Amniotic stem cell (primary cell): ENCODE measurements at places on chromosomes 13 and 19.

- peak; percentile 96 for DNase-seq
Measured at GRCh38 chr19:29662604-29663404, 2.5 kb upstream of the PLEKHF1 start.

DNA sequence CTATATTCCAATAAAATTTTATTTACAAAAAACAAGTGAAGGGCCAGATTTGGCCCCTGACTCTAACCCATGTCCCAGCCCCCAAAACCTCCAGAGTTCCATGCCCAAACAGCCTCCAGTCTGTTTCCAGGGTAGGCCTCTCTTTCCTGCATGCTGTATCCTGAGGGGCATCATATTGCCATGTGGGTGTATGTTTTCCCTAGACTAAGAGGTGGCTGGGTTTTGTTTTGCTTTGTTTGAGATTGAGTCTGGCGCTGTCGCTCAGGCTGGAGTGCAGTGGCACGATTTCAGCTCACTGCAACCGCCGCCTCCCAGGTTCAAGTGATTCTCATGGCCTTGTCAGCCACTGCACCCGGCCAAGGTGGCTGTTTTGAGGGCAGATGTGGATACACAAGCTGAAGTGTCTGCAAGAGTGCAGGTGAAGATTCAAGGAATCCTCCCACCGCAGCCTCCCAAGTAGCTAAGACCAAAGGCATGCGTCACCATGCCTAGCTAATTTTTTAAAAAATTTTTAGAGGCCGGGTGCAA lies 23.6 kb upstream of the LSM14A start:
- DNase-seq, result no peak

DNA sequence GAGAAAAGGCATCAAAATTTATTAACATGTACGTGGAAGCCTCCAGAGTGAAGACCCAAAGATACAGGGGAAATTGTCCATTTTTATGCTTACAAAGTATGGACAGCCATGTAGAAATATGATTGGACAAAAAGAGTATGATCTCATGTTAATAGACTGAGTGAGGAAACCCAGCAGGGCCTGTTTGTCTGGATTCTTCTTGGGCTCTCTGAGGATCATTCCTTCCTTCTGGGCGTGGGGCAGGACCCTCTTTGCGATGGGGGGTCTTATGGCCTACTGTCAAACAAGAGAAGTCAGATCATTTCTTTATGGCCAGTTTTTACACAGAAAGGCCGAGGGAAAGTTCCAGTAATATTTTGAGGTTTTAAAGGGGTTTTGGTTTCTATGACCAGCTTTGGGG lies 110.8 kb downstream of the ESD start:
- DNase-seq, result no peak

GRCh38 chr13:47757466-47758080 lies 243.5 kb downstream of the SUCLA2 start:
- DNase-seq, result no peak

GRCh38 chr19:39139305-39139874 lies 13.8 kb downstream of the PAK4 start:
- DNase-seq, result no peak

DNA sequence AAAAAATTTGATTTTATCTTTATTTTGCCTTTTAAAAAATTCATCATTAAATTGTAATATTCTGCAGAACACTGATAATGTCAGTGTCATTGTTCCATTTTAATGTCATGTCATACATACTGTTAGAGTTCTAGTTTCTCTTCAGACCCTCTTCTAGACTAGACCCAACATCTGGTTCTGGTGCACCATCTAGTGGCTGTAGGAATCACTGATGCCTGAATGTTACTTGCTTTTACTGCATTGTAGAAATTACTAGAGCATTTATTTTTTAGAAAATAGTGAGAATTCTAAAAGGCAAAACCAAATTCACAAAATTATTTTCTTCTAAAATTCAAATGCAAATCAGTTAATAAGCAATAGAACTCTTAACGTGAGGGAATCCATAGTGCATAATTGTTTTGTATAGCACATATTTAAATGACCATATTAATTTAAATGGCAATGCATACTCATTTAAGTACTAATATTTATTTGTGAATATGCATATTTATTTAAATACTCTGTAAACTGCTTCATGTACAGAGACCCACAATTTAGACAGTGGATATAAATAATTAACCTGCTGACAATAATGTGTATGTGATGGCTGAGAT lies 425.7 kb downstream of the KLF12 start:
- DNase-seq, result peak; percentile 13

DNA sequence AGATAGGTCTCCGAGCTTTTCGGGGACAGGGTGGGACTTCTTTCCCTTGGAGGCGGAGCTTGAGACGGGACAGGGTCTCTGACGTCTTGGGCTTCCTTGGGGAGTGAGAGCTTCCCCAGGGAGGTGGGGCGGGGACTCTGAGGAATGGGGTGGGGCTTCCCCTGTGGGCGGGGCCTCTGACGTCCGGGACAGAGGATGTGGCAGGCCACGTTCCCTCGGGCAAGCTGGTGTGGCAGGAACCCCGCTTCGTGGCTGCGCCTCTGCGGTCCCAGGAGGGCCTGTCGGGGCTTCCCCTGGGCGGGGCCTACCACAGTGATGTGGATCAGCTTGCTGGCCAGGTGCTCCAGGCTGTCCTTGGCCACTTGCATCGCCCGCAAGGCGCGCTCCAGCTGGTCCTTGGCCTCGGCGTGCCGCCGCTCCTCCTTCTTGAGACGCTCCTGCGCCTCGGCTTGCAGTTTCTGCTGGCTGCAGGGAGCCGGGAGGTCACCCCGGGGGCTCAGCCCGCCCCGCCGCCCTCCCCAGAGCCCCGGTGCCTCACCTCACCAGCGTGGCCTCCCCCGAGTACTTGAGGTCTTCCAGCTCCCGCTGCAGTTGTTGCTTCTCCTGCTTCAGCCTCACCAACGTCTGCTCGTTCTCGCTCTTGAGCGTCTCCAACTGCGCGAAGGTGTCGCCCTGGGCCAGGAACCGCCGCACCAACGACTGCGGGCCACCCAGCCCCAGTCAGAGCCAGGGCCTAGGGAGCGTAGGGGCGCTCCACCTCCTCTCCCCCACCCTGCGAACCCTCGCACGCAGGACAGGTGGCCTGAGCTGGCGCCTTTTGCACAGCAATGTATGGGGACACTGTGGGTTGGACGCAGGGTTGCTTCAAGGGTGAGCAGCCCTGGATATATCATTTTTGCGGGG lies 3.3 kb upstream of the RGL3 start:
- no peak for DNase-seq

DNA sequence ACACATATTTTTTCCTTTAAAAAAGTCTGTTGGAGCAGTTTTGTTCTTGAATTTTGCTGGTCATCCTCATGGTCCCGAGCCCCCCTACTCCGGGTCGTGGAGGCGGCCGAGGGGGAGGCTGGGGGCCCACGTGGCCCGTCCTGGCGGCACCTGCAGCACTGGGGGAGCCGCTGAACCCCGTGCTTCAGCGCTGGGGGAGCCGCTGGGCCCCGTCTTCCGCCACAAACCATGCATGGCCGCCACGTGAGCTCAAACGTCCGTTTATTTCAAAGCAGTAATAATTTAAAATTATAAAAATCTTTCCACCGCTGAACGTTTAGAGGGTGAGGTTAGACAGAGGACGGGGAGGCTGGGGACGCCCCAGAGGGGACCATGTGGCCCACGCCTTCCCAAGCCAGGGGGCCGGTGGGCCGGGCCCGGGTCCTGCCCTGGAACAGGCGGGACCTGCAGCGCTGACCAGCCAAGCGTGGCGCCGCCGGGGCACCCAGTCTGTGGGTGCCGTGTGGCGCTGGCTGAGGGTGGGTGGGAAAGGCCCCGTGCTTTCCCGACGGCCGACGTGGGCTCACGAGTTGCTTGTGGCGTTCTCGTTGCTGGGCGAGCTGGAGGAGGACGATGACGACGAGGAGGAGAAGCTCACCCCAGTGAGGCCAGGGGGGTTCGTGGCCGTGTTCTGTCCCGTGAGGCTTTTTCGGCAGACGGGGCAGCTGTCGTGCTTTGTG lies 8.0 kb downstream of the FGF22 start:
- no peak for DNase-seq

DNA sequence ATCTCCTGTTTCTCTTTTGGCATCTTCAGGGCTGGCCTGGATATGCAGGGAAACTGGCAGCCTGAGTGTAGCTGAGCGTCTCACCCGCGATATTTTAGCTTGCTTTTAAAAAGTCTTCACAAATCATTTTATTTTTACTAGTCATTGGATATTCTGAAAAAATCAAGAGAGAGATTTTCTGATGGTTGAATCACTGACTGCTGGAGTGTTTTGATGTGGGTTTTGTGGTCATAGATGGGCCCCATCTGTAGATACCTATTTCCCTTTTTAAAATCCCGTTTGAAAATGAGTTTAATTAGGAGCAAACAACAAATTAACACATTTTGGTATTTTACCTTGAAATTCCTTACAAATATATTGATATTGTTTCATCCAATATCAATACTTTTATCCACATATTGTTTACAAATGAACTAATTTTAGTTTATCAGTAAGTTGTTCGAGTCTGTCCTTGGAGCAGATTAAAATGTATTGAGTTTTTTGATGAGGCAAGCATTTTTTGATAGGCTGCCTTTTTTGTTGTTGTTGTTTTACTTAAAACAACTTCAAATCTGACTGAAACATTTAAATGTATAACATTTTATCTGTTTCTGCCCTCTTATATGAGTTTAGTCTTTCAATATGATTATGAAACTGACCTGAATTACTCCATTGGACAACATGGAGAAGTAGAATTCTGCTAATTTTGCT lies 21.5 kb upstream of the OXGR1 start:
- no peak for DNase-seq

- DNase-seq, result no peak
Measured at GRCh38 chr19:14517840-14518505, at the start of gene DNAJB1. Gene DNAJB1 (minus strand): TSS chr19:14518397. CDS start chr19:14518349, 48 bp downstream.

DNA sequence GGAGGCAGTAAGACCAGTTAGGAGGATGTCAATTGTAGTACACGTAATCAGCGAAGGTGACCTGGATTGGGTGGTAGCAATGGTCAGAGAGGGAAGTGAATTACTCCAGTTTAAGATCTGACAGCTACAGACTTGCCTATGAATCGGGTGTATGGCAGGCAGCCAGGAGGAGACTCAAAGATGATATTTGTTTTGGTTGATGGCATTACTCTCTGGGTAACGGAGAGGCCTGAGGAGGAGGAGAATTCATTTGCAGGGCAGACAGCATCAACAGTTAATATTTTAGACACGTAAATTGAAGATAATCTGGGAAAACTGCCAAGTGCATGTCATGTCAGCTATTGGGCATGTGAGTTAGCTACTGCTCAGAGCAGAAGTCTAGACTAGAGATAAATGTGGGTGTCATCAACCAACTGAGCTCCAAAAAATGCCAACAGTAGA lies 109.2 kb downstream of the SGCG start:
- DNase-seq, result no peak

- DNase-seq, result no peak
Measured at GRCh38 chr13:26946684-26947343, 186.2 kb upstream of the GPR12 start.

DNA sequence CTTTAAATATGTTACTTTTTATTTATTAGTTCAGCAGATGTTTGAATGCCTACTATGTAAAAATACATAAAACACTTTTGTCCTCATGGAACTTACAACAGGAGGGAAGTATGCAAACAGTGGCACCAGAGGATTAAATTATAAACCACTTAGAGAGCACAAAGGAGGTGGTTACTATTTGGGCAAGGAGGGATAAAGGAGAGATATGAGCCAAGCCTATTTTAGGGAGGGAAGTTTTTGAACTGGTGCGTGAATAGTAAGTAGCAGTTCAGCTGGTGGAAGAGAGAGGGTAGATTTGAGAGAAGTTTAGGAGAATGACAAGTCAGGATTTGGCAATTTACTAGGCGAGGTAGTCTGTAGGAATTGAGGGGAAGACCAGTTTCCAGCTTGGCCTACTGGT lies 8.6 kb downstream of the AKAP11 start:
- no peak for DNase-seq

DNA sequence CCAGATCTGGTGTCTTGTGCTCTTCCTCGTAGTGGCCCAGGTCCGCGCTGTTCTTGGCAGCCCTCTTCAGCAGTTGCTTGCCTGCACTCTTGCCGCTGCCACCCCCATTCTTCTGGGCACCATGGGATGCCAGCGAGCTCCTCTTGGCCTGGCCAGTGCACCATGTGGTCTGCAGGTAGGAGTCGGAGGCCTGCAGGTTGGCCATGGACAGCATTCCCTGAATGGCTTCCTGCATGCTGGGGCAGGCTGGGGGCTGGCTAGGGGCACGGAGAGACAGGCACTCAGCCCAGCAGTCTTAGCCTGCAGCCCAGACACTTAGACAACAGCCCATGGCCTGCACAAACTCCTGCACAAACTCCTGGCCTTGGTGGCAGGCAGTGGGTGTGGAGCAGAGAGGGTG lies 234.9 kb downstream of the TUBA3C start:
- DNase-seq, result no peak

DNA sequence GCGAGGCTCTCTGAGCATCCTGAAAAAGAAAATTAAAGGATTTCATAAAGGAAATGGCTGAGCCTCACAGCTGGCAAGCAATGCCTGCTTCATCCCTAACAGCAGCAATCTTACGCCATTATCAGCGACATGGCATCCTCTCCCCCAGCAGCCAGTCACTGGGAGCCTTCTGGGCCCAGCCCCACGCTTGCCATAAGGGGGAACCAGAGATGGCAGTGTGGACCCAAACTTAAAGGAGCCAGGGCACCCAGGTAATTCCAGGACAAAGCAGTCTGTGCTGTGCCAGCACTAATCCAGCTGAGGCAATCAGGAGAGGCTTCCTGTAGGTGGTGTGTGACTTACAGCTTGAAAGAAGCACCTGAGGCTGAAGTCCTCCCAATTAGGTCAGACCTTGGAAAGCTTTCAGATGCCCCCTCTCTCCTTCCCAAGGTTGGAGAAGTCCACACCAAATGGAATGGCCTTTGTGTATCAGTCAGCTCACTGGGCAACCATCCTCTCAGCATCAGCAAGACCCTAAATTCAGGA lies 10.3 kb downstream of the VSTM2B start:
- DNase-seq, result no peak

DNA sequence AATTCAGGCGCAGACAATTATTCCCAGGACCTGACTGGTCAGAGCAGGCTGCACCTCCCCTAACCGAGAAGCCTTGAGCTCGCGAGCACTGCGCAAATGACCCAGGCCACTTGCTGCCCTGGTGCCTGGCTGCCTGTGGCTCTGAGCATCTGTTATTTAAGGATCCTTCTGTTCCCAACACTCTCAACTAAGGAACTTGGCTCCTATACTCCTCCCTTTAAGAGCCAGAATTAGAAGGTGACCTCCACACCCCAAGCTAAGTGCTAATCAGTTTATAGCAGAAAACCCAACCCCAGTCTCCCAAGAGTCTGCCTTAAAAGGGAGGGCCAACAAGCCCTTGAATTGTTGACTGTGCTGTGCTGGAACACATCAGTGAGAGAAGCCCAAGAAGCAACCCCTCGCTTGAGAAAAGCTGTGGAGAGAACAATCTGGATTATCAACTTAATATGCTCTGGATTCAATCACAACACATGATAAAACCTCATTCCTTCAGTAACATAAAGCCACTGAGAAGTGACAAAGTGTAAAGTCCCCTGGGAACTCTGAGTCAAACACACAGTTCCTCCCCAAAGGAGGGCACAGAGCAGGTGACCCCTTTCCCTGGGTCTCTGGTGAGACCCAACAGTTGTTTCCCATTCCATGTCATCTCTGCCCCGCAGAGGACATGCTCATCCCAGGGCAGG lies 14.6 kb downstream of the AKAP8L start:
- DNase-seq, result no peak
